ENCODE measurements at places on chromosomes 3 and 15.
A peak's percentile ranks its signal among the peaks of the same experiment; 100 is the strongest.

GRCh38 chr3:135897715-135898114, 67.8 kb upstream of the PPP2R3A start:
- DNase-seq: no peak

GRCh38 chr3:107641572-107642307, 119.0 kb downstream of the BBX start:
- no peak for DNase-seq

- no peak for DNase-seq
These were observed 12.3 kb upstream of the SPATA12 start for GRCh38 chr3:57048052-57048671.

- no peak for DNase-seq
These were observed 325.4 kb upstream of the ONECUT1 start for GRCh38 chr15:53115563-53115962.

GRCh38 chr15:44541282-44541958, 4.5 kb downstream of the EIF3J start:
- no peak for DNase-seq

- no peak for DNase-seq
These were observed 37.6 kb downstream of the AAGAB start for GRCh38 chr15:67216859-67217258.

GRCh38 chr3:171402281-171402680, 57.9 kb downstream of the TNIK start:
- DNase-seq: no peak

GRCh38 chr3:69161587-69162307, 39.4 kb upstream of the LMOD3 start:
- DNase-seq: peak; percentile 4

GRCh38 chr3:136385457-136385856, 135.3 kb downstream of the PCCB start:
- no peak for DNase-seq

GRCh38 chr3:115785782-115786181, 162.5 kb downstream of the GAP43 start:
- no peak for DNase-seq

DNA sequence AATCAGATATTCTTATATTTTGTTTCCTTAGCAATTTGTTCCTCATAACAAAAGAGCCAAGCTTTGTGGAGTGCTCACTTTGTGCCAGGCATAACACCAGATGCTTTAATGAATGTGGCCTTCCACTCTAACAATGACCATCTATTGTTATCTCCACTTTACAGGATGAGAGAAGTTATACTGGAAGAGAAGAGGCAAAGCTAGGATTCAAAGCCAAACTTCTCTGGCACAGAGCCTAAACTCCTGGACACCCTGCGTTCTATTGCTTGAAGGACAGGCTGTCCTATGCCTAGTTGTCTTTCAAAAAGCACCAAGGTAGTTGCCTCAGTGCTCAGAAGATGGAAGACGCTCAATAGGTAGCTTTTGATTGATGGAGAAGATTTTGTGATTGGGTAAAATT, 123.2 kb upstream of the FEZF2 start:
- no peak for DNase-seq

DNA sequence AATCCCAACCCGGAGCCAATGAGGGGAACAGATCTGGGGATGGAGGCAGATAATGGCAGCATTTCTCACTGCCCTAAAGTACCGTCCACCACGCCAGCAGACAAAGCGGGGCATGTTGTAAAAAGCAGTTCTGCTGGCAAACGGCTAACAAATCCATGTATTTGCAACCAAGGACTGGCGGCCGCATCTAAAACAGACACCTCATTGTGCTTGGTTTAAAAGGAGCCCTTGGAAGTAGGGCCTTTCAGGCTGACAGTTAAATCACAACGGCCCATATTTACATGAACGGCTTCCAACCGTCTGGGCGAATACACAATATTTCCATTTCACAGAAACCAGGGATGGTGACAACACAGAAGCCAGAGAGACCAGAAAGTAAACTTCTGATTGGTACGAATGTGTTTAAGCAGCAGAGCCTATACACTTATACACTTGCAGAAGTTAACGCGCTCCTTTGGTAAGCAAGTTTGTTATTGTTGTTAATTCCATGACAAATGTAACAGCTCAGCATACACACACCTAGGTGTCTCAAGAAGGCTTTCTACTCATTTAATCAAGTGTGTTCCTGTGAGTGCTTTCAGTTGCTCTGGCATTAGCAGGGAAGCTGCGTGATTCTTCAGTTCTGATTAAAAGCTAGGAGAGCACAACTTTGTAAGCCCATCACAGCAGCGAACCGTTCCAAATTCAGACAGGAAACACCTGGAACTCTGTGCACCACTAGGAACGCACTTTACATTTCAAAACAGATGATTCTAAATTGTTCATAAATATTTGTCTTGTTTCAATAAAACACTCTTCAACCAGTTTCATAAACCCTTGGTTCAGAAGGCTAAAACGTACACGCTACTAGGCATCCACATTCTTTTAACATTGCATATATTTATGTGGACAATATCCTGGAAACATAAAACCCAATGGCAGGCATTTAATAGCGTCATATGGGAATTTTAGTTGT, 112.9 kb downstream of the PDZRN3 start:
- peak; percentile 95 for DNase-seq

DNA sequence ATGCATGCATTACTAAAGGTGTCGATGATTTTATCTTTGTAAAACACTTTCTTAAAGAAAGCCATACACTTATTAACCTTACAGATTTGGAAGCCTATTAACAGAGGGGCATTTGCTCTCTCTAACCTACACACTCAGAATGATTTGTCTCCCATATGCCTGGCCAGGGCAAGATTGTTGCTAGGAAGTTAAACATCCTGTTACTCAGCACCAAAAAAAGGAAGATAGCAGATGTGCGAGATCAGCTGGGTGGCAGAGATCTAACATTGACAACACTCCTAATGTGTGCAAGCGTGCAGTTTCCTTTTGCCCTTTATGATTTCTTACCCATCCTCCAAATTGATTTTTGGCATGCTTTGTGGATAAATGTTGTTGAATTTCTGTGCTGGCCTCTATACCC, 73.9 kb upstream of the TMEM108 start:
- DNase-seq: no peak

GRCh38 chr3:25033407-25034029, 394.5 kb upstream of the RARB start:
- peak; percentile 54 for DNase-seq

GRCh38 chr15:99385865-99386264, 134.6 kb downstream of the LRRC28 start:
- DNase-seq: no peak

GRCh38 chr3:122977746-122978466, 49.7 kb downstream of the SEMA5B start:
- DNase-seq: no peak

DNA sequence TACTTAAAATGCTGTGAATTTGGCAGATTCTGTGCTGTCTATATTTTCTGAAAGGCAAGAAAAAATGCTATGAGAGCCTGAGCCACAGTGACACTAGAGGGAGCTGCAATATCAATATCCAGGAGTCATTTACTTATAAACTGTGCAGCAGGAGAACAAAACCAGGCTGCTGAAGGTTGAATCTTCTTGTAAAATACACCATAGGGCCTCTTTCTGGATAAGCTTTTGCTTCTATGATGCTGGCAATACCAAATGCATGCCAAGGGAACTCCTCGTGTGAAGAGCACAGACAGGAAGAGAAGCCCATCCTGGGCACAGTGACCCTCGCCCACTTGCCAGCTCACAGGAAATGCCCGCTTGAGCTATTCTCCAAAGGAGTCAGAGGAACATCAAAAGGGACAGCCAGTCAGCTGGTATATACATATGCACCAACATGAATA, 48.0 kb upstream of the TSPAN3 start:
- DNase-seq: peak; percentile 47

GRCh38 chr3:50300681-50301254, 1.6 kb upstream of the HYAL3 start:
- no peak for DNase-seq

DNA sequence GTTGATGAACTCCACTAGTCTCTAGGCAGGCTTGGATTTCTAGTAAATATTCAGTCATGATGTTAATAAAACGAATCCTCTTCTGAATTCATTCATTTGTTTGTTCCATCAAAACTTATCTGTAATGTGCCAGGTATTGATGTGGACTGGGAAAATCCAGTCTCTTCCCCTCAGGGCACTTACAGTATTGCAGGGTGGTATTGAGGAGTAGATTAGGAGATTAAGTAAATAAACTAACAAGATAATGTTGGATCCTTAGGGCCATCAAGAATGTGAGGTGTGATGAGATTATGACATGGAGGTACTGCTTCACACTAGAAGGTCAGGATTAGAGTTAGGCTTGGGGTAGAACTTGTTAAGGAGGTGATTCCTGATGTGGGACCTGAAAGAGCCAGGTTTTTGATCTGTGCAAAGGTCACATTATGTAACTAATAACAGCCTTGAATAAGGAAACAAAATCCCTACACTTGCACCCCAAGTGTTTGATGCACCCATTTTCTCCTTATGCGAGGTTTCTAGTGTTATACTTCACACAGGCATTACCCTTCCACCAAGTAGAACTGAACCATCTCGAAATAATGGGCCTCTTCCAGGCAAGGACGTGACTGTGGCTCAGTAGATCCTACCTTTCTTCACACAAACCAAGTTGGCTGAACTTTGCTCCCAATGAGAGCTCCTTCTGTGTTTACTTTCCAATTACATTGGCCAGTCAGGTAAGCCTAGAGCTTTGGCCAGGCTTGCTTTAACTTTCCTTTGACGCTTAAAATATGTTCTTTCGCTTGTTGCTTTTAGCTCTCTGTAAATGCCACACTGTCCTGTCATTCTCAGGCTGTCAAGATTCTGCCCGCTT, 16.7 kb downstream of the MCTP2 start:
- no peak for DNase-seq

GRCh38 chr3:39870706-39871105, 61.3 kb downstream of the MYRIP start:
- no peak for DNase-seq

- no peak for DNase-seq
These were observed 424.5 kb downstream of the SOX2 start for GRCh38 chr3:182136008-182136910.

- no peak for DNase-seq
These were observed 39.4 kb upstream of the IDH2 start for GRCh38 chr15:90141646-90142045.

DNA sequence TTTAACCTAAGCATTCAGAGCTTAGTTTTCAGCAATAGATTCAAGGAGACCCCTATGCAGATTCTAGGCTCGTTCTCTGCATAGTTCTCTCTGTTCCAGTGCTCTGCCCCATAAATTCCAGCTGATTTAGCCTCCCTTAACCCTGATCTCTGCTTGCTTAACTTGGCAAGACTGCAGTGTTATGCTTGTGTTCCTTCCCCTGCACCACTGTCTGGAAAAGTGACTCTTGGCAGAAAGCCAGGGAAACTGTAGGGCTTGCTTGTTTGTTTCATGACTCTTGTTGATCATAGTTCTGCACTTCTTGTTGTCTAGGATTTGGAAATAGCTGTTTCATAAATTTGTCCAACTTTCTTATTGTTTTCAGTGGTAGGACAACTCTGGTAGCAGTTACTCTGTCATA, 40.1 kb downstream of the ANAPC13 start:
- DNase-seq: no peak

- DNase-seq: no peak
These were observed 22.4 kb downstream of the HPS3 start for GRCh38 chr3:149151843-149152242.

GRCh38 chr3:170714562-170715535, 129.0 kb upstream of the SLC7A14 start:
- no peak for DNase-seq

- peak; percentile 25 for DNase-seq
These were observed 630 bp downstream of the SNRK start for GRCh38 chr3:43286841-43287499.

DNA sequence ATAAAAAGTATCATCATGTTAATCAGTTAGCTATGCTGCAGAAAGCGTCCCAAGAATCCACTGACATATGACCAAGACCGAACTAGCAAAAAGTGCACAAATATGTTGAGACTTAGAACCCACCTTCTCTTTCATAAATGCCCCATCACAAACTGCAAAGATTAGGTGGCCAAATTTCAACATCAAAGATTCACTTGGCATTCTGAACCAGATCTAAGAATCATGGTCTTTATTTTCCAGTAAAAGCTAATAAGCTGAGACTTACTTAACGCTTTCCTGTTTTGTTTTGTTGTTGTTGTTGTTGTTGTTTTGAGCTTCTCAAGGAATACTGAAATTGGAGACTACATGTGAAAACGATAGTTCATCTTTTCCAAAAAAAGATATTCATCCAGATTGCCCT, 62.4 kb downstream of the ZBTB20 start:
- DNase-seq: no peak

DNA sequence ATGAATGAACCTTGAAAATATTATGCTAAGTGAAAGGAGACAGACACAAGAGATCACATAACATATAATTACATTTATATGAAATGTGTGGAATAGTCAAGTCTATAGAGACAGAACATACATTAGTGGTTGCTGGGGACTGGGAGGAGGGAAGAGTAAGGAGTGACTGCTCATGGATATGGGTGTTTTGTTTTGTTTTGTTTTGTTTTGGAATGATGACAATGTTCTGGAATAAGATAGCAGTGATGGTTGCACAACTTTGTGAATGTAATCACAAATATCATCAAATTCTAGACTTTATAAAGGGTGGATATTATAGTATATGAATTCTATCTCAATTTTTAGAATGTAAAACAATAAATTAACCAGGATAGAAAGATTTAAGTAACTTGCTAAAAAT, 57.4 kb upstream of the PHLDB2 start:
- no peak for DNase-seq

DNA sequence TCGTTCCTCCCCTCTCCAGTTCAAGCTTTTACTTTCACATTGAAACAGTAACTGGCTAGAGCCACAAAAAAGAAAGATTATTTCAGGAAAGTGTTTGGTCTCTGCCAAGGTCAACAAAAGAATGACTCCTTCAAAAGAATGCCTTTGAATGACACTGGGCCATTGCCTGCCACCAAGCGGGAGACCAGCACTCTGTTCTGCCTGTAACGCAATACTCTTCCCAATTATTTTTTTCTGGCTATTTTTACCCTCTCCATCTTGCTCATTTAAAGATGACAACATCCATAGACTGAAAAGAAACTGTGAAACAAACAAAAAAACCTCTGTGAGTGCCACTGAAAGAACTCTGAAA, 37.3 kb downstream of the EHHADH start:
- no peak for DNase-seq

All from NCI-H526 treated with DMSO at 0.1 percent for 48 hours (cell line).